Right renal pelvis (tissue), 4 donors: ENCODE measurements at places on chromosomes 7 and 10. TPM values are rescaled to one million over a fixed set of nuclear protein-coding genes. Genes with fewer than 3 reads are reported as not detected.

DNA sequence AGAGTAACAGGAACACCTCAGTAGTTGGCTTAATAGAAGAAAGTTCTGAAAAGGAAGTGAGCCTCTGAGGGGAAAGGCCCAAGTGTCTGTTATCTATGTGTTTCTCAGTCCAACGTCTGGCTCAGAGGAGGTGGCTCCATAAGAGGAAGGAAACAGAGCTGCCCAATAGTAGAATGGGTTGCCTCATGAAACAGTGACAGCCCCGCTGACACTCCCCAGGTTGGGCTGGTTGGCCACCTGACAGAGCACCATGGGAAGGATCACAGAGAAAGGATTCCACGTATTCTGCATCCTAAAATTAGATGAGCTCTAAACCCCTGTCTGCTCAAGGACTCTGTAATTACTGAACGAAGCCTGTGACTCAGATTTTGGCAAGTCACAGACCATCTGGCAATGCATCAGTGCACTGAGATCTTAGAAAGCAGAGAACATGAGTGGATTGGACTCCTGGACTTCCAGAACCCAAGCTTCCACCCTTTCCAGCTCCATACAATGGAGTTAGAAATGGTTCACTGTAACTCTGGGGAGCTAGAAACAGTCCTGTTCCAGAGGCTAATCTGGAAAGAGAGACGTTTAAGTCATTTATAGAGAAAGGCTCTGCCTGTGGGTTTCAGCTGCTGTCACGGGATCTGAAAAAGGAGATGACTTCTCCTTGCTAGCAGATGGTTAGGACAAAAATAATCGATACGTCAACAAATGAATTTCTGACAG, 2.9 kb downstream of the PKD2L1 start:
- no peak for DNase-seq

The TMEM176A gene
- polyA plus RNA-seq: 130 TPM

The CCDC6 gene
- polyA plus RNA-seq: 46.1 TPM

DNA sequence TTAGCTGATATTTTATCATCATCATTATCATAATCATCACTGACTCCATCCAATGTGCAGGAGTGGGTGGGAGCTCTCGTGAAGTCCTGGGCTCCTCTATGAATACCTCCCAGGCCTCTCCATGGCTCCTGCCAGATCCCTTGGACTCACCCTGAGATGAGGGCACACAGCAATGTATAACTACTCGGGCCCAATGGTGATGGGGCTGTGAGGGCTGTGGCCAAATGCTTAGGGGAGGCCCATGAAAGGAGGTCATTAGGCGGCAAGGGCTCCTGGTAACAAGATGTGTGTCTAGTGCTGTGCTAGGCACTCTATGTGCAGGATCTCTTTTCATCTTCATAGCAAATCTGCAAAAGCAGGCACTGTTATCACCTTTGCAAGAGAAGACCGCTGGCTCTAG, 270.9 kb downstream of the GLRX3 start:
- DNase-seq: no peak

The NEUROG3 gene
- polyA plus RNA-seq: not detected

The EN2 gene
- 0.07 TPM for polyA plus RNA-seq

GRCh38 chr7:29100924-29101323, 45.4 kb downstream of the CPVL start:
- no peak for DNase-seq

DNA sequence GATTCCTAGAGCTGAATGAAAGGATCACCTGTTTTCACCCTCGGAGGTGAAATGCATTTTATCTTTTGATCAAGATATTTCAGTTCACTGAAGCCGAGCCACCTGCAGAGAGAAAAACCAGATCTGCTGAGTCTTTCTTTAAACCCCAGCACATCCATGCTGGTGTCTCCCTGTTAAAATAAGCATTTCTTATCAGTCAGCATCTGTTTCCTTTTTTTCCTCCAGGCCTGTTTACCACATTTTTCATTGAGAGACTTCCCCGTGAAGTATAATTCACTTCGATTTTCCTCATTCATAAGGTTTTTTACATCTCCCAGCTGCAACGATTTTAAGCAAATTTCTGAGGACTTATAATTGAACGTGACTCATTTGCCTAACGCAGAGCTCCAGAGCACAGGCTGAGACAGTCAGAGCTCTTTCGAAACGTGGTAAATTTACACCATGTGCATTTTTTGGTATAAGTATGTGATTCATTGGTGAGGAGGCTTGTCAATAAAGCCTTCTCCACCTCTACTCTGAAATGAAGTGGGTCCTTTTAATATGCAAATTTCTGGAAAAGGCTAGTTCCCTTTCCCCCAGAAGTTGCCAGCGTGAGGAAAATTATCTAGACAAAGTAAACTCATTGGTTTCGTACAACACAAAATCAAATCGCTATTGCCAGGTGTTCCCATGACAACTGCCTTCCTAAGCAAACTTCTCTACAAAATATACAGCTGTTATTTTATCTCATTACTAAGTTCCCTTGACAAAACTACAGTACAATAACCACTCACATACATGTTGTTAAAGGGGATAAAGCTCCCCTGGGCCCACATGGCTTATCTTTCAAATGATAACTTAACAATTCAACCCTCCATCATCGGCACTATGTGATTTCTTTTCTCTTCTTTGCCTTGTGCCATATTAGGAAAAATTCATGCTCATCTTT, 374.8 kb upstream of the AKR1E2 start:
- DNase-seq: no peak

The WBP1L gene
- polyA plus RNA-seq: 44.0 TPM

The CTTNBP2 gene
- 28.5 TPM for polyA plus RNA-seq

- no peak for DNase-seq
These were observed 113.9 kb downstream of the ABLIM1 start for GRCh38 chr10:114544045-114544659.

DNA sequence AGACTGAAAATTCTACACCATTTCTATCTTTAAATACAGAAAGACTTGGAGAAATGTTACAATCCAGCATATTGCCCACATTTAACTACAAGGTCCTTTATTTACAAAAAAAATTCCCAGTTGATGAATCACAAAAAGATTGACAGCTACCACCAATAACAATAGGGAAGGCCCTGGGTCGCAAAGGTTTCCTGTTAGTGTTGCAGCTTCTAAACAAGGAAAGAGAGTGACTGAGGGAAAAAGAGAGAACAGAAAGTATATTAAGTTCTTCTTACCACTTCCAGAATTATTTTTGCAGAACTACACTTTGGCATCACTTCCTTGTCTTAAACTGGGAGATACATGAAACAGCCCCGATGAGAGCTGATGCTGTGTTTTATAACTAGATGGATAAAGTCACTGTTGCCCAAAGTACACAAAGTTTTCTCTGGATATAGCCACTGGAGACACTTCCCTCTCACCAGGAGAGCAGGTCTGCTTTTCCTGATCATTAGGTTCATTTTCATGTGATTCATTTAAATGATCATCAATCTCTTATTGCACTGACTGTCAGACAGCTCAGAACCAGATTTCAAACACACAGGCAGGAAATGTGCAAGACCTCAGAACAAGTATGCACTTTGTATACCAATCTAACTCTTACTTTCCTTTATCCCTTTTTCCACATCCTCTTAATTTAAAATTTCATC, 57.0 kb downstream of the SHTN1 start:
- no peak for DNase-seq

DNA sequence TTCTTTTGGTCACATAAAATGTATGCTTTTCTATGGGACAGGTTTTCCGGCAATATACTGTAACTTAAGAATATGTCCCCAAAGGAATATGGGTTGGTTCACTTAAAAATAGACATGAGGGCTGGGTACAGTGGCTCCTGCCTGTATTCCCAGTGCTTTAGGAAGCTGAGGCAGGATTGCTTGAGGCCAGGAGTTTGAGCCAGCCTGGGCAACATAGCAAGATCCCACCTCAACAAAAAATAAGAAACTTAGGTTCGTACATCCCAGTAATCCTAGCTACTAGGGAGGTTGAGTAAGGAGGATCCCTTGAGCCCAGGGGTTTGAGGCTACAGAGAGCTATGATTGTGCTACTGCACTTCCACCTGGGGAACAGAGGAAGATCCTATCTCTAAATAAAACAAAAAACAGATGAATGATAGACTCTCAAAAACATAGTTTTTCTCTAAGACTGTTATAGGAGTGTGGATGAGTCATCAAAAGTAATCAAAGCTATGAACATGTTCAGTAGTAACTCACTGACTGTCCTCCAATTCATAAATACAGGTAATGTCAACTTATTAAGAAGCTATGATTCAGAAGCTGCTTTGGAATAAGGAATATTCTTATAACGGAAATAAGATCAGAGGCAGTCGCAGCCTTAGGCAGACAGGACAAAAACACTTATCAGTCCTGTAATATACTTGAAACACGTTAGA, 2.6 kb upstream of the SEC31B start:
- DNase-seq: no peak

DNA sequence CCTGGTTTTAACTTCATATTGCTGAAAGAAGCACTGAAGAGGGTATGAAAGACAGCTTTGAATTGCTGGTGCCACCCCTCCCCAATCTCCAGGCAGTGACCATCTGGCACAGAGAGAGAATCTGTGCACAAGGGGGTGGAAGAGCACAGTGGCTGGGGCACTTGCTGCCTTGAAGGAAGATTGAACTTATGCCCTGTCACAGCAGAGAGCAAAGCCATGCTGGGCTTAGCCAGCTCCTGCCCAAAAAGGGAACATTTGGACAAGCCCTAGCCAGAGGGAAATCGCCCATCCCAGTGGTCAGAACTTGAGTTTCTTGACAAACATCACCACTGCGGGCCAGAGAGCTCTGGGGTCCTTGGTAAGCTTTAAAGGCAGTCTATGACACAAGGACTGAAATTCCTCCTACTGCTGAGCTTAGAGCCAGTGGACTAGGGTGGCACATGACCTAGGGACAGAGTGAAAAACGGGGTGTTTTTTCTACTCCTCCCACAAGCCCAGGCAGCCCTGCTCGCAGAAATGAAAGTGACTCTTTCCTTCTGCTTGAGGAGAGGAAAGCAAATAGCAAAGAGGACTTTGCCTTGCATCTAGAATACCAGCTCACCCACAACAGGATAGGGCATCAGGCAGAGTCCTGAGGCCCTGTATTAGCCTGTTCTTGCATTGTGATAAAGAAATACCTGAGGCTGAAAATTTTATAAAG, 257.2 kb downstream of the CTNNA3 start:
- DNase-seq: no peak

DNA sequence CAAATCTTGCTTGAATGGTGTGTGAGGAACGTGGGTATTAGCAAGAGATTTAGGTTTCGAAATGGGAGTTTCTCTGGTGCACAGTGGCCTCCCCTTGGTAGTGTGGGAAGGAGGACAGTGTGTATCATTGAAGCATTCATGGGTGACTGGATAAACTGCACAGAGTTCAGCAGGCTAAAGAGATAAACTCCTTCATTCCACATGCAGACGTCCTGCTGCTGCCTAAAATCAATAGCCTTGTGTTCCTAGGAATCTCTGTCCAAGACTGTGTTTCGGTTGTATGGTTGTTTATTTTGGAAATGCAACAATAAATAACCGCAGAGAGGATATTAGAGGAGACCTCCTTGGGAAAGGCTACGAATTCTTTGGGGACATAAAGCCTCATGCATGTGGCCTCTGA, 100.9 kb upstream of the FAM171A1 start:
- DNase-seq: no peak

The AGAP6 gene
- 11.5 TPM for polyA plus RNA-seq

GRCh38 chr10:106815427-106816043, 349.0 kb downstream of the SORCS1 start:
- DNase-seq: no peak

DNA sequence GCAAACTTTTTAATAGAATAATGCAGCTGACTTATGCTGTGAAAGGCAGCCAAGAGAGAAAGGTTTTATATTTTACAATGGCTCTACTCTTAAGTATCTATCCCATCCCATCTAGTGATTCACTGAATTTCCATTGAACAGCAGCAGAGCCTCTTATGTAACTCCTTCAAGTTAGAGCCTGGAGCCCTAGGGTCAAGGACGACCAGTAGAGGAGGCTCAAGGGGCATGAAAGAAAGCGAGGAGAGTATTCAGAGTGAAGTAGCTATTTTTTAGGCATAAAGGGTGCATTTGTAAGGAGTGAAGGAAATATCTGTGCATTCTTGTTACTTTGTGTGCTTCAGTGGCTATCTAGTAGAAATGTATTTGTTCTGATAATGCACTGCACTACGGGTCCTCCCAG, 180.2 kb upstream of the TPK1 start:
- no peak for DNase-seq

GRCh38 chr10:23917251-23917840, 291.6 kb upstream of the KIAA1217 start:
- DNase-seq: no peak

The STOX1 gene
- 9.6 TPM for polyA plus RNA-seq

- DNase-seq: no peak
These were observed 177.7 kb downstream of the SKIDA1 start for GRCh38 chr10:21347785-21348170.

DNA sequence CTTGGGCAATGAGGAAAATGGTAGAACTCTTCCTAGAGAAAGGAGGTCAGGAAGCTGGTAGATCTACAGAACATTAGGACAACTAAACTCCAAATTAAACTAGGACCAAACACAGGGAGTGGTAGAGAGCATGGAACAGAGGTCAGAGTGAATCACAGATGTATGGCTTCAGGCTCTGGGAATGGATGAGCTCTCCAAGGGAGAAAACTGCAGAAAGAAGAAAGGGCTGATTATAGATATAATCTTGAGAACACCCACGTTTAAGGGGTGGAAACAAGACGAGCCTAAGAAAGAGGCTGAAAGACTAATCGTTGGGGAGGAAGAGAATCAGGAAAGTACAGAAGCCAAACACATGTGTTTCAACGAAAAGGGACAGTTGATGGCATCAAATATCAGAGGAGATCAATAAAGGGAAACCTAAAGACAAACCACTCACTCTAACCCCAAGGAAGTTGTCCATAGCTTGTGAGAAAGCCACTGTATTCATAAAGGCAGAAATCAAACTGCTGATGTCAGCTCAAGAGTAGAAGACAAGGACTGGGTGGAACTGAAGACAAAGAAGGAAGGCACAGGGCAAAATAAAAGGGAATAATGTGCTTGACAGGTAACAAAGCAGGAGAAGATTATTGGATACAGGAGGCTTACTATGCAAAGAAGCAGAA, 41.4 kb downstream of the NUDCD3 start:
- no peak for DNase-seq

The VGF gene
- 0.09 TPM for polyA plus RNA-seq

DNA sequence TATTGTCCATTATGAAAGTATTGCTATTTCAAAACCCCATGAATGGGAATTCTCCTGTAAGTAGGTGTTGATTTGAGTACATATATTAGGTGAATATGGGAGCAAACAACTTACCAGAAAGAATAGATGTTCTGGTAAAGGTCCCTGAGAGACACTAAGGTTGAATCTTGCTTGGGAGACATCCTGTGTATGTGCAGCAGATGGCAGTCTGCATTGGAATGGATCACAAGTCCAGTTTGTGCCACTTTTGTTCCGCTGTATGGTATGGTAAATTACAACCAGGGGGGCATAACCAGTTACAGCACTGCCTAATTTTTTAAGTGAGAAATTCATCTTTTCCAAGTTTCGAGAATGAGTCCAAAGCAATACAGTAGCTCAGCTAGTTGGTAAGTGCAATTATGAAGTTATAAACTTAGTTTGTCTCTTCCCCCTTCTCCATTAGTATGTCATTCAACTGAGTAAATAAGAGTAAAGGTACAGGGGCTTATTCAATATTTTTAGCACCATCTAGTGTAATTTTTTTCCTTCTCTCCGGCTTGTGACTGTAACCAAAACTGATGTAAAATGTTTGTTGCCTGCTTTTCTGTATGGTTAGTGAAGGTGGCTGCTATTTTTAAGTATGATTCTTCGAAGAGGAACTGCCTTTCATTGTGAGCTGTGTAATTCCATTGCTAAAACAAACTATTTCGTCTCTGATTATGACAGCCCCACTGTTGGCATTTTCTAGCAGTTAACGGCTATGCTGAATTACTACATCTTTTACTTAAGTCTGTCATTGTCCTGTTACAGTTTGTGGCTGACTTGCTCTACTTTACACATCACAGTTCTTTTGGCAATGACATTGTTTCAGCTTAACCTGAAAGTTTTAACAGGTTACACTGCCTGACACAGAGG, 2.8 kb downstream of the MCU start:
- no peak for DNase-seq

The EVX1 gene
- polyA plus RNA-seq: not detected
